Activated CD4-positive, alpha-beta T cell treated with anti-CD3 and anti-CD28 coated beads, Interleukin-2, amount 50 U/mL, for 24 hours (primary cell): ENCODE measurements at places on chromosomes 1 and 21.

DNA sequence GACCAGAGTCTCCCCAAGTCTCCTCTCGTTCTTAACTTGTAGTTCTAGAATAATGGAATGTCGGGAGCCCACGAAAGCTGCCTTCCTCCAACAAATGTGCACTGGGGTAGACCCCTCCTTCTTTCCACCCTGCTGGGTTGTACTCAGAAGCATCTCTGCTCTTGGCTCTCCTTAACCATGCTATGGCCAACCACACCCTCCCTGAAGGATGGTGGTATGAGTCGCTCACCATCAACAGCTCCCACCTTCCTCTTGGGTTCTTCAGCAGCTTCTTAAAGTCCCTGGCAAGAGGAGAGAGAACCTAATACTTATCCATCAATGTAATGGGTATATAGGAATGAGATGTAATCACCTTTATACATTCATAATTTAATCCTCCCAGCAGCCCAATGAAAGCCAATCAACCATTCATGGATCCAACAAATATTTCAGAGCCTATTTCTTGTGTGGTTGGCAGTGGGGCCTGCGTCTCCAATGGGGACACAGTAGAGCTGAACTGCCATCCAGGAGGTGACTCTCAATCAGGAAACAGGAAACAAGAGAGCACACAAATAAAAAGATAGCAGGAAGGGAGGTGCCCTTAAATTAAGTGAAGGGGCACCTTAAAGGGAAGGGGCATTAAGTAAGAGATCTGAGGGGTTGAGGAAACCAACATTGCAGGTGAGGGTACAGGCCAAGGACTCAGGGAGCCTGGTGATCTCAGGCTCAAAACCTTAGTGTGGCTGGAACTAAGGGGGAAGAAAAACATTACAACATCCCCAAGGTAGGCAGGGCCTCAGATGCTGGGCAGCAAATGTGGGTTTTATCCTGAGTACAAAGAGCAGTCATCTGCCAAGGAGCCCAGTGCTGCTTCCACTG is 64.4 kb upstream of the ETS2 start:
- DNase-seq, result no peak

GRCh38 chr1:218209351-218209861 is 75.7 kb upstream of the RRP15 start:
- DNase-seq, result no peak

DNA sequence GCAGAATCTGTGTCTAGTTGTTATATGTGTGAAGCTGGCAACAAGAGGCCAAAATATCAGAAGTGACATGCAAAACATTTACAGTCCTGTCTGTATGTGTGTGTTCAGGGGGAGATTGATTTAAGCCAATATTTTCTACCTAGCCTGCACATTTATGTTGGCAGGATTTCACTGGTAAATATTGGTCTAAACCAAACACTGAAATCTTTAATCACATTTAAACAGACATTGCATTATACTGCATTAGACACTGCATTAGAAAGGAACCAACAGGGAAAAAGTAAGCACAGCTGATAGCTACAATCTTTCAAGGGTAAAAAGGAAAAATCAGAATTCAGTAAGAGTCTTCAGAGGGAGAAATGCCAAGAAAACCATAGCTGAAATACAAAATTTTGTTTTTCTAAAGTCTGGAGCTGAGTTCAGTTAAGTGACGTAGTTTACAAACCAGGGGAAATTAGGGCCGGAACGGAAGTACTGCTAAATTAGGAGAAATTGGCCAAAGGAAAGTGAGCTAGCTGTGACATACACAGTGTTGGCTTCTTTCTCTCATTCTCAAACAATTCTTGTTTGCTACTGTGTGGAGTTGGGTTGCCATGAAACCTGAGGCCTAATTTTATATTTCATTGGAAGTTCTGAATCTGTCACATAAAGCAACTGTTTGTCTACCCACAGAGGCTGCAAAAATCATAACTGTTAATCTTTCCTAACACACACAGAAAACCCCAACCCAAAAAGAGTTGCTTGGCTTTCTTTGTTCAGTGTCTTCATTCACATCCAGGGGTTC is 217.3 kb upstream of the SGIP1 start:
- no peak for DNase-seq

DNA sequence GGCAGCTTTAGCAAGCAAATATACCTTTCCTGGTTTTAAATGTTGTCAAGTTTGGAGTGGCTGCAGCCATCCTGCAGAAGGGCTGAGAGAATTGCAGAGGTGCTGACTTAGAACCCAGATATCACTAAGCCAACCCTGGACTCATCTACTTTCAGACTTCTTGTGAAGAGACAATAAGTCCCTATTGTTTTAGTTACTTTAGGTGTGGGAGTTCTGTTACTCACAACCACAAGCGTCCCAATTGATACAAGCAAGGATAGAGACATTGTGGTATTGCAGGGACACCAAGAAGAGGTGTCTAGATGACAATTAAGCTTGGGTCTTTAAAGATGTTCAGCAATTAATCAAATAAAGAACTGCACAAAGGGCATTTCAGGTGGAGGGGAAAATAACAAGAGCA is 8.8 kb upstream of the ETV3 start:
- no peak for DNase-seq

DNA sequence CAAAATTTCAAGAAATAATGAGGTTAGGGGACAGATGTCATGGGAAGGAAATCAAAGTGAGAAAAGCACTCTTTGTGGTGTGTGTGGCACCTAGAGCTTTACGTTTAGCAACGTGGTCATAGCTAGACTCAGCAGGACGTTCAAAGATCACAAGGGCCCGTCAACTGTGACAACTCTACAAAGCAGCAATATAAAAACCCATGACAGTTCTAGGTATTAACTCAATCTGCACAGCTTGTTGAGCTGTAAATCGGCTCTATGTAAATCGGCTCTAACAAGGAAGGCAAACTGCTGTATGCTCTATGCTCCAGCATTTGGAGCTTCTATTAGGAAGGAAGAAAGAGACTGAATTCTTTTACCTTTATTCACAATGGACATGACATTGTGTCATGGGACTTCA is 64.8 kb downstream of the TP53BP2 start:
- no peak for DNase-seq

DNA sequence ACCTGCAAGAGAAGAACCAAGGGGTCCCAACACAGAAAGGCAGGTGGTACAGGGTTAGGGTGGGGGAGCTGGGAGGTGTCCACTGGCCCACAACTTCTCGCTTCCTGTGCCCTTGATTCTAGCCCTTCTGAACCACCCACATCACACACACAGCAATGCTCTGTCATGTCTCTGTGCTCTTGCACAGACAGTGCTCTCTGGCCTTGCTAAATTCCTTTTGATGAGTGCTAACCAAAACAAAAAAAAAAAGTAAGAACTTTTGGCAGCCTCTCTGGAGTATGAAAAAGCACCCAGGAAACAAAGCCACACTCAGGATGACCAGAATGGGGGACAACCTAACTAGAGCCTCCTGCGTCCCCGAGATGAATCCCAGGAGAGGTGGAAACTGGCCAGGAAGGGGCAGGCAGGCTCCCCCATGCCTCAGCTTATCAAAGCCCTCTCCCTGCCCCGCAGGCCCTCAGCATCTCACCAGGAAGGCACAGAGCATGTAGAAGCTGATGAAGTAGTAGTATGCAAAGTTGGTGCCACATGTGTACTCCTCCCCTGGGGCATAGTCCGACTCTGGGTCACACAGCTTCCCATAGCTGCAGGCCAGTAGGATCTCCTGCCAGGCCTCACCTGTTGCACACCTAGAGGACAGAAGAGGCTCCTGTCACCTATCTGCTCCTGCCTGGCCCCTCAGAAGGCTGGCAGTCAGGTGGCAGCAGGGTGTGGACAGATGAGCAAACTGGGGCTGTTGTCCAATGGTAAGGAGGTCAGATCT is 27.2 kb upstream of the KIF21B start:
- no peak for DNase-seq

GRCh38 chr1:219391297-219391696 is 217.6 kb downstream of the LYPLAL1 start:
- no peak for DNase-seq

DNA sequence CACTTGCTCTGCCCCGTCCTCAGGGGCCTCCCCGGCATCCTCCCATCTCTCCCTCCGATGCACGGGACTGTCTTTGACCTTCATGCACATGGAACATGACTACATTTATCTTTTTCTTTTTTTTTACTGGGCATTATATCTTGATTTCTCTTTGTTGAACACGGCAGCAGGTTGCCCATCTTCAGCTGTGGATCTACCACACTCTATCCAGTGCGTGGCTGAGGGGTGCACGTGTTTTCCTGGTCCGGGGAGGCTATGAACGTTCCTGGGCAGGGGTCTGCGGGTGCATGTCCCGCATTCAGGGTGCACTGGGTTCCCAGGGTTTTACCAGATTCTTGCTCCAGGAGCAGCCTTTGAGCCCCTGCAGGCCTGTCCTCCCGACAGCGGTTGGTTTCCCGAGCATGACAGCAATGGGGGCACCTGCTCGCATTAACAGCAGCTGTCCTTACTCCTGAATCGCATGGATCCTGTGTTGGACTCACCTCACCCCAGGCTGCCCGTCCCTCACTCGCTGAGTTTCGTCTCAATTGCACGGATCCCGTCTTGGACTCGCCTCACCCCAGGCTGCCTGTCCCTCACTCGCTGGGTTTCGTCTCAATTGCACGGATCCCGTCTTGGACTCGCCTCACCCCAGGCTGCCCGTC is 7.4 kb downstream of the POFUT2 start:
- no peak for DNase-seq

DNA sequence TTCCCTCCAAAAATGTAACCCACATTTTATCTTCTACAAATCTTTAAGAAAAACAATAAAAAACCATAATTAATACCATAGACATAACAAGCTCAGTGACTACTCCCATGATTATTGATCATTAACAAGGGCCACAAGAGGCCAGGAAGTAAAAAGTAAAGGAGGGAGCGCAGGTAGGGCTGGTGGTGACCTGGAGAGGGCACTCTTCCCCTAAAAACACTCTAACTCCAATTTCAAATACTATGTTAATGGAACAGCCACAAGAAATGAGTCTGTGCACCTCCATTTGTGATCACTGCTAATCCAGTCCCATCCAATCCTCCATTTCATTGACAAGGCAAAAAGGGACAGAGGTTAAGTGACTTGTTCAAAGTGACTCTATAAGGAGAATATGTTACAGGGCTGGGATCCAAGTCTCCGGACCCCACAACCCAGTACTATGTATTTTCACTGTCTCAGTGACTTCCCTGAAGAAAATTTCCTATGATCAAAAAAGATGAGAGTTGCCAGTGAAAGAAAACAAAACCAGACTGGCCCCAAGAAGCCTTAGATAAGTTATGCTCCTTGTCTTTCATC is 41.2 kb upstream of the CFAP298 start:
- DNase-seq, result peak; percentile 11

DNA sequence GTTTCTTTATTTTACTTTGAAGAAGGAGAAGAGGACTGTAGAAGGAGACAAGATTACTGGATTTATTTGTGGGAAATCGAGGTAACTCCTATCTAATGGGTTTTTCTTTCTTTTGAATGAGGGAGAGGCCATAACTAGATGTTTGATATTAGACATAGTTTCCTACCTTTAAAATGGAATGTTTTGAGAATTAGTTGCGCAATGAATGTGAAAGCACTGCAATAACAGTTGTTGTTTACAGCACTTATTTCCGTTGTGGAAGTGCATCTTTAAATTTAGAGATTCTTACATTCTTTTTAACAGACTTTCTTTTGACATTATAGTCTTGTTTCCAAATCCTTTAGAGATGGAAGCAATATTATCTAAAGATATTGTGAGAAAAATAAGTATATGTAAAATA is 229.0 kb downstream of the SRGAP2C start:
- DNase-seq, result no peak

DNA sequence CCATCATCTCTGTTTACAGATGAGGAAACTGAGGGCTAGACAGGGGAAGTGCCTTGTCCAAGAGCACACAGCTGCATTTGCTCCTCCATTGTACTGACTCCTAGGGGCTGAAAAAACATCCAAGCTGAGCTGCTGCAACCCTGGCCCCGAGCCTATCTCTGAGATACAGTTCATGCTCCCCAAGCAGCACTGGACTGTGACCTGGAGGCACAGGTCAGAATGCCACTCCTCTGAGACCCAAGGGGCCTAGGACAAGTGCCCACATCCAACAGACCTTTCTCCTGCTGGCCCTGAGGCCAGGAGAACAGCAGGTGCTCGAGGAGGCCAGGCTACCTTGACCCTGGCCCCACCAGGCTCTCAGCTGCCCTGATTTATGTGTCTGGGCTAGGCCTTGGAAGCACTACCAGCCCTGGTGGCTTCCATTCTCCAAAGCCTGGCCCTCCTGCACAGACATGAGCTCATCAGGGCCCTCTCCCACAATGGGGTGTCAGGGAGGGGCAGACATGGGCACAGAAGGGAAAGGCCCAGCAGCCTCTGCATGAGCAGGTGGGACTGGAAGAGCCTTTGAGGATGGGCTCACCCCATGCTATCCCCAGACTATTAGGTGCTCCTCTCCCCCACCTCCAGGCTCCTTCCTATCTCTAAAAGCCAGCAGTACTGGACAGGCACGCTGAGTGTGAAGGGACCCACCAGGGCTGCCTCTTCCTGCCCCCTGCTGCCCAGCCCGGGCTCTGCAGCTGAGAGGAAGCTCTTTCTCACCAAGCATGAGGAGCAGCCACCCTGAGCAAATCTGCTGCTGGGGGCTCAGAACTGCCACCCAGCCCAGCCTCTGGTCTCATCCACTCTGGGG is 18.8 kb downstream of the ADGRB2 start:
- DNase-seq, result no peak

GRCh38 chr1:203325026-203325417 is 19.7 kb downstream of the BTG2 start:
- peak; percentile 29 for DNase-seq

DNA sequence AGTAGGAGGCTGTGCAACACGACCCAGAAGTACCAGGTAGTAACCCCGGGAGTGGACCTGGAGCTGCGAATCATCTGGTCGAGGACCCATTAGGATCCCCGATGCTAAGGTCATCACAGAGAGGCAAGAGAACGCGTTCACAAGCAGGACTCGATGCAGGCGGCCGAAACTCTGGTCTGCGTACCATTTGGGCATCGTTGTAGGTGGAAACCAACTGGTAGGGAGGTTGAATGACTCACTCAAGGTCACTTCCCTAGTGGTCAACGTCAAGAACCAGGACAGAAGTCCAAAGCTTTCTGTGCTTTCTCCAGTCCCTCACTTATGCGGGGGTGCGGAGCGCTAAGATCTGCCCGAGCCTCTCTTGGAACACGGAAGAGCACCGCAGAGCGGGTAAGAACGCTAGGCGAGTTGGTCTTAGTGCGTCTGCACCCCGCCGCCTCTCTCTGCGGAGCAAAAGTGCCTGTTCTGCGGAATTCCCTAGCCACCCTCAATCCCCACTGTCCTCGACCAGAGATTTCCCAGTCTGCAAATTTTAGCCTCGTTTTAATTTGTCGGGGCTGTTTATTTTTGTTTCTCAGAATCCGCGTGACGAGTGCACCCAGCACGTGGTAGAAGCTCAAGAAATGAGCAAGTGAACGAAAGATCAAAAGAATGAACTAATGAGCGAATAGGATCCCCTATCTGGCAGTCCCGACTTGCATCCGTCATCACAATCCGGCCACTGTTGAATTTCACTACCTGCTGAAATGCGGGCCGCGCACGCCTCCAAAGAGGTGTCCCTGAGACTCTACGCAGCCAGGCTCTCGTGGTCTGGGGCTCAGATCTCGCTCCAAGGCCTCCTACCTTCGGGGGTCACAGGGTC is 12.2 kb downstream of the HLX start:
- DNase-seq, result no peak
